ENCODE measurements at places on chromosomes 16 and 17. TPM values are rescaled to one million over a fixed set of nuclear protein-coding genes. Genes with fewer than 3 reads are reported as not detected.

Gene MMP2
- 362 TPM for total RNA-seq

Gene CCDC78
- total RNA-seq = 0.97 TPM

Gene KRT24
- not detected for total RNA-seq

Gene SDK2
- total RNA-seq = 8.1 TPM

Gene CORO6
- total RNA-seq = 4.5 TPM

Gene ODF4
- not detected for total RNA-seq

Gene FOXJ1
- not detected for total RNA-seq

Gene CLEC18A
- total RNA-seq = 0.86 TPM

Gene CD300H
- total RNA-seq = not detected

Gene NPB
- total RNA-seq = 0.13 TPM

Gene BRIP1
- 6.3 TPM for total RNA-seq

Gene MTHFSD
- 15.9 TPM for total RNA-seq

Gene ATP6V0D1
- 86.0 TPM for total RNA-seq

Gene MYL11
- total RNA-seq = not detected

Gene ZG16
- total RNA-seq = not detected

Gene TBC1D3E
- not detected for total RNA-seq

Gene SLC43A2
- total RNA-seq = 23.2 TPM

Gene METTL2A
- 27.0 TPM for total RNA-seq

Gene DLX3
- total RNA-seq = 6.5 TPM

Gene PMFBP1
- total RNA-seq = under 0.01 TPM

Gene ZNF652
- 27.7 TPM for total RNA-seq

Gene CKLF
- 47.5 TPM for total RNA-seq

Gene PRR35
- 0.11 TPM for total RNA-seq

Gene NEUROD2
- total RNA-seq = not detected

Gene FLOT2
- 30.8 TPM for total RNA-seq

Gene SPEM3
- not detected for total RNA-seq

Gene ACSM2A
- total RNA-seq = not detected

Gene PRSS53
- 1.9 TPM for total RNA-seq

Gene LSM12
- 68.2 TPM for total RNA-seq

Gene TBC1D3C
- total RNA-seq = 0.32 TPM

Gene PRAC2
- total RNA-seq = not detected

Gene USP43
- 0.26 TPM for total RNA-seq
